ENCODE measurements at places on chromosomes 2 and 18. TPM values are rescaled to one million over a fixed set of nuclear protein-coding genes. Genes with fewer than 3 reads are reported as not detected.

DNA sequence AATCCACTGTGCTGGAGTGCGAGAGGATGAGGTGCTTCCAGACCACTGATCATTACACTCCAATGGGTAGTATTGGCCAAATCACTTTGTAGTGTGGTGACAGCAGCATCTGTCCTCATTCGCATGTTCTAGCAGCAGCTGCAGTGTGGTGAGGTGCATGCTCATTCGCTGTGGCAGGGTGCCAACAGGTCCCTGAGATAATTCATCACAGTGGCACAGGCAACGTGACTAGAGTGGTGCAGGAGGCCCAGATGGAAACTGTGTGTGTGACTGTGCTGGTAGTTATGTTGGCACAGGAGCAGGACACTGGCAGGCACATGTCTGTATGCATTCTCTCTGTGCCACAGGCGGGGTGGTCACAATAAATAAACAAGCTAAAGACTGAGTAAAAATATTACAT lies 329.5 kb upstream of the SYT4 start:
- H3K27ac ChIP-seq, result no peak overlapping the region
- no peaks in the 10 kb centered on the region for H3K27me3 ChIP-seq
- DNase-seq, result no peak
- no peaks in the 10 kb centered on the region for H3K4me1 ChIP-seq

GRCh38 chr2:195304310-195304709 lies 352.7 kb upstream of the SLC39A10 start:
- H3K36me3 ChIP-seq, result no peaks in the 10 kb centered on the region
- no peaks in the 10 kb centered on the region for H3K4me1 ChIP-seq
- H3K4me3 ChIP-seq, result no peak overlapping the region
- DNase-seq, result no peak

- no peak overlapping the region for H3K4me3 ChIP-seq
- no peak overlapping the region for H3K27ac ChIP-seq
- H3K27me3 ChIP-seq, result peaks cover 3% of the 10 kb centered on the region
- no peaks in the 10 kb centered on the region for H3K36me3 ChIP-seq
These were observed 87.6 kb upstream of the GALNT5 start for GRCh38 chr2:157169889-157170288.

DNA sequence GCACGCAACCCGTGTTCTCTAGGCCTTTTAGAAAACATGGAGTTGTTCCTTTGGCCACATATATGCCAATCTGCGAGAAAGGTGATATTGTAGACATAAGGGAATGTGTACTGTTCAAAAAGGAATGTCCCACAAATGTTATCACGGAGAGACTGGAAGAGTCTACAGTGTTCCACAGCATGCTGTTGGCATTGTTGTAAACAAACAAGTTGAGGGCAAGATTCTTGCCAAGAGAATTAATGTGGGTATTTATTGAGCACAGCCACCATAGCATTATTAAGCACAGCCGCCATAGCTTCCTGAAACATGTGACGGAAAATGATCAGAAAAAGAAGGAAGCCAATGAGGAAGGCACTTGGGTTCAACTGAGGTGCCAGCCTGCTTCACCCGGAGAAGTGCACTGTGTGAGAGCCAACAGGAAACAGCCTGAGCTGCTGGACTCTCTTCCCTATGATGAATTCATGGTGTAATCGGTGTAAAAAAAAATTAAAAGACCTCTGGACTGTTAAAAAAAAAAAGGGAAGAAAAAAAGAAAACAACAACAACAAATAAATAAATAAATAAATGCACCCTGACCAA lies 29.0 kb upstream of the REL start:
- H3K27me3 ChIP-seq, result no peaks in the 10 kb centered on the region
- H3K4me1 ChIP-seq, result no peaks in the 10 kb centered on the region
- DNase-seq, result no peak

LNPK gene
- 31.2 TPM for total RNA-seq

ICA1L gene
- 5.8 TPM for total RNA-seq

RAD51AP2 gene
- not detected for total RNA-seq

TCF23 gene
- total RNA-seq, result not detected

POTEI gene
- not detected for total RNA-seq

AFF3 gene
- 0.22 TPM for total RNA-seq

All from activated CD4-positive, alpha-beta memory T cell treated with anti-CD3 and anti-CD28 coated beads for 36 hours (primary cell).